Activated T-cell treated with anti-CD3 and anti-CD28 coated beads, Interleukin-2, amount 50 U/mL, for 72 hours (primary cell): ENCODE measurements at places on chromosomes 12 and 14. TPM values are rescaled to one million over a fixed set of nuclear protein-coding genes. Genes with fewer than 3 reads are reported as not detected.

GRCh38 chr12:104286516-104287482 lies 16.7 kb upstream of the EID3 start:
- peaks cover 39% of the 10 kb centered on the region for H3K4me1 ChIP-seq
- peaks cover 27% of the 10 kb centered on the region for H3K36me3 ChIP-seq
- H3K27ac ChIP-seq: peak overlapping the region; percentile 98
- peak; percentile 92 for DNase-seq
- H3K4me3 ChIP-seq: peak overlapping the region; percentile 99
- no peaks in the 10 kb centered on the region for H3K27me3 ChIP-seq

GRCh38 chr12:56205445-56205844 lies 16.2 kb upstream of the SMARCC2 start:
- no peaks in the 10 kb centered on the region for H3K4me1 ChIP-seq
- no peak overlapping the region for H3K4me3 ChIP-seq
- peaks cover 9% of the 10 kb centered on the region for H3K36me3 ChIP-seq
- no peaks in the 10 kb centered on the region for H3K27me3 ChIP-seq

DNA sequence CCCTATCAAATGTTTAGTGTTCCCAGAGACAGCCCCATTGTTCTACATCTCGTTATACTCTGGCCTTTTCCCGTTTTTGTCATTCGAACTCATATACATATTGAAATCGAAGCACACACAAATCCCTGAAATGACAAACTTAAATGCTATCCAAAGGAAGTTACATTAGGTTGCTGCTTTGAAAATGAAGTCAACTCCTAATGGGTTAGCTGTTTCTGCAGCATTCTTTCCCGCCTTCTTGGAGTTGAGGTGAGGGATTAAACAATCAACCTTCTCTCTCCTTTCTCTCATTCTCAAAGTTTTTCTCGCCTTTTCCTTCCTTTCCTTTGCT lies 642 bp upstream of the PHC1 start:
- no peak for DNase-seq
- peaks cover 3% of the 10 kb centered on the region for H3K36me3 ChIP-seq
- peak overlapping the region; percentile 80 for H3K27ac ChIP-seq
- H3K4me3 ChIP-seq: peak overlapping the region; percentile 93
- H3K4me1 ChIP-seq: peaks cover 17% of the 10 kb centered on the region

GRCh38 chr12:120196363-120196762 lies 1.8 kb upstream of the GCN1 start:
- peak overlapping the region; percentile 98 for H3K4me3 ChIP-seq
- H3K4me1 ChIP-seq: peaks cover 72% of the 10 kb centered on the region
- no peaks in the 10 kb centered on the region for H3K27me3 ChIP-seq
- H3K27ac ChIP-seq: peak overlapping the region; percentile 91

The PCNX1 gene
- 83.3 TPM for total RNA-seq

DNA sequence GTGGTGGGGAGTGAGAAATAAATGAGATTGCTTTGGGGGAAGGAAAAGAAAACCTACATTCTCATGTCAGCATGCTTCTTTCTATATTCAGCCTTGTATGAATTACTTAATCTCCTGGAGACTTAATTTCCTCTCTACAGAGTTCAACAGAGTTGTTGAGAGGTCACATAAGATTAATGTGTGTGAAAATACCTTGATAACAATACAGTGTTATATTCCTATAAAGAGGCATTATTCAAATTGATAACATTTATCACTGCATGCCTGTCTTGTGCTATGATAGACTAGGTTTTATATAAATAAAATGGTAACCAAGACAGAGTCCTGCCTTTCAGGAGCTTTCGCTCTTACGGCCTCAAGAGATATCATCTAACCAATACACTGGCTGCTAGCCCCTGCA lies 9.6 kb downstream of the FLRT2 start:
- H3K27me3 ChIP-seq: peaks cover 26% of the 10 kb centered on the region
- no peaks in the 10 kb centered on the region for H3K4me1 ChIP-seq
- H3K27ac ChIP-seq: no peak overlapping the region
- no peak for DNase-seq

The PRH1 gene
- total RNA-seq: 17.6 TPM
